NCI-H1105 (cell line): ENCODE measurements at places on chromosomes 1 and 21.

- no peak for DNase-seq
Measured at GRCh38 chr1:171563675-171564074, 58.4 kb upstream of the MYOCOS start.

DNA sequence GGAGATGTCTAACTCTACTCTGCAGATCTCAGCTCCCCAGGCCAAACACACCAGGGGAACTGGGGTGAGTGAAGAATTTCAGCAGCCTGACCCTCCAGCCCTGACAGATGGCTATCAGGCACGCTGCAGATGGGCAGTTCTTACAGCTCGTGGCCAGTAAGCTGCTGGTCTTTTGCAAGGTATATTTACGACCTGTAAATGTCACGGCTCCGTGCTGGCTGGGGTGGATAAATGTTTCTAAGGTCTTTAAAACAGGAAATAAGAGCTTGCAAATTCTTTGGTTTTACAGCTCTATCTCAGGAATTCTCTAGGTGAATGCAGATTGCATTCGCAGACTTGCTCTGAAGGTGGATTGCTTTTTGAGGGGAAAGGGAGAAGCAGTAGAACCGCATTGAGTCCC is 10.1 kb downstream of the DOP1B start:
- DNase-seq, result no peak

GRCh38 chr1:77866296-77866695 is 22.1 kb upstream of the NEXN start:
- DNase-seq, result no peak

- peak; percentile 74 for DNase-seq
Measured at GRCh38 chr1:63817152-63817667, 43.4 kb downstream of the ROR1 start.

DNA sequence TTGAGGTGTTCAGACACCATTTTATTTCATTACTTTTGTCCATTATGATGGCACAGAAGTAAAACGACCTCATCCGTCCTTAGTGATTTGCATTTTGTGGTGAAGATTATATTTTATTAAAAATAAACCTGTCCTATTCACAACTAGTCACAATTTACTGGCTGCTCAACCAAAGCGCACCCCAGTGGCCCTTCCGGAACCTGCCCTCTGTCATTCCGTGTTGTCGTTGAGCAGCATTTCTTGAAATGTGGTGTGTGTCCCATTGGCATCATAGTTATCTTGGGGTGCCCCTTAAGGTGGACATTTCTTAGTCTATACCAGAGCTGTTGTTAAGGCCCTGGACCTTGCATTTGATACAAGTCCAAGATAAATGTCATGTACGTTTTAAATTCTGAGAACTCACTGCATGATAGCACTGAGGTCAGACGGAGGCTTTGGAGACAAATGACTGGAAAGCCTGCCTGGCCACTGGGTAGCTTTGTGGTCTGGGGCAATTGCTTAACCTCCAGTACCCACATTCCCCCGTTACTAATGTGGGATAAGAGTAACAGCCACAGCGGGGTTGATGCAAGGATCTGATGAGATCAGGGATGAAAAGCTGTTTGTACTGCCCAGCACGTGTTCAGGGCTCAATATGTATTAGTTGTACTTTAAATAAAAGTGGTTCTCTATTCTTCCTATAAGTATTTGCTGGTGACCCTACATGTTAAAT is 36.2 kb downstream of the BACH1 start:
- DNase-seq, result no peak

GRCh38 chr1:236425031-236425663 is 31.1 kb downstream of the EDARADD start:
- no peak for DNase-seq

DNA sequence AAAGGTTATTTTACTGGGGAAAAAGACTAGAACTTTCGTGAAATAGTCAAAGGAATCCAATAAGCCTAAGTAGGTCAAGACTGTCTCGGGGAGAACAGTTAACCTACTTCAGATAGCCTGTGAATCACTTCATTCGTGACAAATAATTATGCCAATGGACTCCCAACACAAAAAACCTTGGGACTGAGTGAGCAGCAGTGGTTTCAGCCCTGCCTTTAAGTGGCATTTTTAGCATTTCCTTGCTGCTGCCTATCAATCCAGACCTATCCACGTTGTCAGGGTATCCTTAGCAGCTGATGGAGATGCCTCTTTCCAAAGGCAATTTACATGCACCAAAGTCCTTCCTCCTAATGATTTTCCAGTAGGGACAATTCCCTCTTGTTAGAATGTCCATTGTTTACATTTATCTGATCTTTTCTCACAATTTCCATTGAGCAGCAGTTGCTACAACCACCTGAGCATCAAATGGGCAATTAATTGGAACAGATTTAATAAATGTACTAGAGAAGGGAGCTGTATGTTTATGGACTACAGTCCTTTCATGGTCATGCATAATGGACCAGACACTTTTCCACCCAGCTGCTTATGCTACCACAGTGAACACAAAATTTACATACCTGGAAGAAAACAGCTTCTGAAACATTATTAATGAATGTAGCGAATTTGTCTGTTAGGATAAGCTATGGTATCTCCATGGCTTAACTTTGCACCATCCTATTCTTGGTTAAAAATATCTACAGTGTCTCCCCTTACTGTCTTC is 75.8 kb downstream of the TM2D1 start:
- DNase-seq, result no peak

- no peak for DNase-seq
Measured at GRCh38 chr21:33036430-33037162, 10.9 kb downstream of the OLIG2 start.

DNA sequence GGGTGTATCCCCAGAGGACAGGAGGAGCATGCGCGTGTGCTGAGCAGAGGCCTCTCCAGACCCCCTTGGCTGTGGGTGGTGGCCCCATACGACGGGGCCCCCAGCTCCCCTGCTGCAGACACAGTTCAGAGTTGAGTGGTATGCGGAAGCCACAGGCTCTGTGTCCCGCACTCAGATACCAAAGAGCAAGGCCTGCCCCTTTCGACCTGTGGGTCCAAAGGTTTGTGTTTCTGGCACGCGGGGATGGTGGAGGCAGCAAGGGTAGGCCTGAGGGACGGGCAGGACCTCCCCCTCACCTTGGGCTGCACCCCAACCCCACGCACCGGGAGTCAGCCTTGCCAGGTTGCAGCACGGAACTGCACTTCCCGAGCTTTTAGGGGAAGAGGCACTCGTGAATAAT is at the start of gene KCNAB2:
TSS of gene KCNAB2 (plus strand) at position 328 of the 400 bp plus-strand sequence. CDS start 5,649 bp downstream, outside the sequence.
- no peak for DNase-seq
